Tongue (tissue), 3 donors: ENCODE measurements at places on chromosomes 13 and 19. TPM values are rescaled to one million over a fixed set of nuclear protein-coding genes. Genes with fewer than 3 reads are reported as not detected.

Gene SLC6A16
- 0.51 TPM for total RNA-seq

Gene ICAM5
- total RNA-seq: not detected

Gene CGB8
- not detected for total RNA-seq

Gene FFAR2
- 15.6 TPM for total RNA-seq

Gene ZNF541
- 0.10 TPM for total RNA-seq

Gene CCDC70
- not detected for total RNA-seq

Gene KLHL1
- 0.31 TPM for total RNA-seq

Gene COL5A3
- total RNA-seq: 89.1 TPM

Gene CDADC1
- 8.3 TPM for total RNA-seq

Gene PLIN5
- 4.8 TPM for total RNA-seq

Gene ZFP28
- total RNA-seq: 19.9 TPM

Gene ZNF331
- 18.3 TPM for total RNA-seq

Gene ZNF470
- total RNA-seq: 5.5 TPM

Gene PDE4A
- 4.7 TPM for total RNA-seq

Gene CYP2S1
- 11.0 TPM for total RNA-seq

Gene CCL25
- not detected for total RNA-seq

DNA sequence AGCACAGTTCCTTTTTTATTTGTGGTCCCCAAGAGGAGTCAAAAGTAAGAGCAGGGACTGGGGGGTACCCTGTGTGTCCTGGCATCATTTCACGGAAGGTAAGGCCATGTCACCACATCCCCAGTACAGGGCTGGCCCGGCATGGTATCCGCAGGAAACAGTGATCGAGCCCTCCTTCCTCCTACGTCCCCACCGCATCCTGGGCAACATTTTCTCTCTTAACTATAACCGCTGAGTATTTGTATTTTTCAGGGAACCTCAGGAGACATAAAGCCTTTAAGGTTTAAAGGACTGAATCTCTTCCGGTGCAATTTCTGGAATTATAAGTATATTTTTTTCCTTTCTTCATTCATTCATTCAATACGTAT is 13.6 kb upstream of the LATS2 start:
- DNase-seq: peak; percentile 13

- DNase-seq: no peak
Observed at GRCh38 chr13:37701306-37701705, 102.7 kb upstream of the POSTN start.

- DNase-seq: no peak
Observed at GRCh38 chr13:50404116-50404515, 388.9 kb downstream of the KCNRG start.

- no peak for DNase-seq
Observed at GRCh38 chr13:97333983-97334382, 100.0 kb upstream of the RAP2A start.

DNA sequence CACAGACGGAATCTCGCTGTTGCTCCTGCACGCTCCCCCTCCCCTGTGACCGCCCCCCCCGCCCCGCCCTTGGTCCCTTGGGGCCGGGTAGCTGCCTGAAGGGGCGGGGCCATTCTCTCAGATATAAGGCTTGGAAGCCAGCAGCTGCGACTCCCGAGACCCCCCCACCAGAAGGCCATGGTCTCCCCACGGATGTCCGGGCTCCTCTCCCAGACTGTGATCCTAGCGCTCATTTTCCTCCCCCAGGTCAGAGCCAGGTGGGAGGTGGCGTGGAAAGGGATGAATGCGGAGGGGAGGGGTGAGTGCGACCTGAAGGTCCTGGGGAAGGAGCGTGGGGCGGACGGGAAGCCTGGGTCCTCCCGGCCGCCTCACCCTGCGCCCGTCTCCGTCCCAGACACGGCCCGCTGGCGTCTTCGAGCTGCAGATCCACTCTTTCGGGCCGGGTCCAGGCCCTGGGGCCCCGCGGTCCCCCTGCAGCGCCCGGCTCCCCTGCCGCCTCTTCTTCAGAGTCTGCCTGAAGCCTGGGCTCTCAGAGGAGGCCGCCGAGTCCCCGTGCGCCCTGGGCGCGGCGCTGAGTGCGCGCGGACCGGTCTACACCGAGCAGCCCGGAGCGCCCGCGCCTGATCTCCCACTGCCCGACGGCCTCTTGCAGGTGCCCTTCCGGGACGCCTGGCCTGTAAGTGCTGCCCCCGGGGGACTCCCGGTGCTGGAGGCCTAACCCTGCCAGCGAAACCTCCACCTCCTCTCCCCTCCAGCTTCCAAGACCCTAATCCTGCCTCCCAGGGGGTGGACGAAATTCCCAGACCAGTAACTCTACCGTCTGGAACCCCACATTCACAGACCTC is at the start of gene DLL3:
TSS of gene DLL3 (plus strand) at position 150 of the 845 bp plus-strand sequence. CDS start at position 178, 28 bp downstream.
- no peak for DNase-seq

DNA sequence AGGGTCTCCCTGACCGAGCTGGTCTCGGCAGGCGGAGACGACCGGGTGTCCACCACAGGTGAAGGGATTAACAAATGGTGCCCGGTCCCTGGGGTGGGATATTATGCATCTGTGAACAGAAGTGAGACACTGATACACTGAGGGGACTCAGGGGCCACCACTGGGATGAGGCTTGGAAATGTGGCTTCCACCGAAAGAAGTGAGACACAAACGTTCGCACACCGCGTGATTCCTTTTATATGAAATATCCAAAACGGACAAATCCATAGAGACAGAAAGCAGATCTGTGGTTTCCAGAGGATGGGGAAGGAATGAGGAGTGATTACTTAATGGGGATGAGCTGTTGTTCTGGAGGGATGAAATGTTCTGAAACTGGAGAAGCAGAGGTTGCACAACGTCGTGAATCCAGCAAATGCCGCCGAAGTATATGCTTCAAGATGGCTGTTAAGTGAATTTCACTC is 47.5 kb downstream of the C13orf46 start:
- DNase-seq: peak; percentile 33

DNA sequence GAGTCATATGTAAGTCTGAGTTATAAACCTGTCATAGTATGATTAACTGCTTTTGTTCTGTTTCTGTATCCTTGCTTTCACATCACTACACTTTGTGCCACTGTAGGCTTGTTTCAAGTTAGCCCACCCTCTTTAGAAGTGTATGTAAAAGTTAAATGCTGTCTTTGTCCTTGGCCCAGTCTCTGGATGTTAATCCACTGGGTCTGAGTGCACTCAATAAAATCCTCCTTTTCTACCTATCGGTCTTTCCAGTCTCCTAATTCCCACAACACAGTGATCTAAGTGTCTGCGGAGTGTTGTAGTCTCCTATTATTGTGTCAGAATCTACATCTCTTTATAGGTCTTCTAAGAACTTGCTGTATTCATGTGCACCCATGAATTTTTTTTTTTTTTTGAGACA is 14.1 kb downstream of the ZNF429 start:
- DNase-seq: no peak

- no peak for DNase-seq
Observed at GRCh38 chr13:79108914-79109643, 297.0 kb downstream of the RBM26 start.

GRCh38 chr13:40026741-40027140 is 371.3 kb downstream of the COG6 start:
- no peak for DNase-seq

GRCh38 chr13:81686877-81687276 is 1346.0 kb upstream of the SPRY2 start:
- DNase-seq: peak; percentile 63

- DNase-seq: no peak
Observed at GRCh38 chr19:10112037-10112761, 706 bp downstream of the P2RY11 start.

DNA sequence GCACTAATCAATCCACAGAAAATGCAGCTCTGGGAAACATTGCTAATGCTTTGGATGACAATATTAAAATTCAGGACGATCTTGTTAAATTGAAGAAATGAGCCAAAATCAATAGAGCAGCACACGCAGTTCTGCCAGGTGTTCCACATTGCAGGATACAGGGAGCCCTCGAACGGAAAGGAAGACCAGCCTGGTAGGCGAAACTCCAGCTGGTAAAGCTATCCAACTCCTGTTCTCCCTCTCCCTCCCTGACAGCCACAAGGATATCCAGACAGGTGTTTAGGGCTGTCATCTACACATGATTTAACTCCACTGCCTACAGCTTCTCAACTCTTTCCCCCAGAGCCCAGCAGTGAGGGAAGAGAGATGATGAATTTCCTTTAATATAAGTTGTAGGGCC is 67.7 kb downstream of the EPSTI1 start:
- peak; percentile 46 for DNase-seq

DNA sequence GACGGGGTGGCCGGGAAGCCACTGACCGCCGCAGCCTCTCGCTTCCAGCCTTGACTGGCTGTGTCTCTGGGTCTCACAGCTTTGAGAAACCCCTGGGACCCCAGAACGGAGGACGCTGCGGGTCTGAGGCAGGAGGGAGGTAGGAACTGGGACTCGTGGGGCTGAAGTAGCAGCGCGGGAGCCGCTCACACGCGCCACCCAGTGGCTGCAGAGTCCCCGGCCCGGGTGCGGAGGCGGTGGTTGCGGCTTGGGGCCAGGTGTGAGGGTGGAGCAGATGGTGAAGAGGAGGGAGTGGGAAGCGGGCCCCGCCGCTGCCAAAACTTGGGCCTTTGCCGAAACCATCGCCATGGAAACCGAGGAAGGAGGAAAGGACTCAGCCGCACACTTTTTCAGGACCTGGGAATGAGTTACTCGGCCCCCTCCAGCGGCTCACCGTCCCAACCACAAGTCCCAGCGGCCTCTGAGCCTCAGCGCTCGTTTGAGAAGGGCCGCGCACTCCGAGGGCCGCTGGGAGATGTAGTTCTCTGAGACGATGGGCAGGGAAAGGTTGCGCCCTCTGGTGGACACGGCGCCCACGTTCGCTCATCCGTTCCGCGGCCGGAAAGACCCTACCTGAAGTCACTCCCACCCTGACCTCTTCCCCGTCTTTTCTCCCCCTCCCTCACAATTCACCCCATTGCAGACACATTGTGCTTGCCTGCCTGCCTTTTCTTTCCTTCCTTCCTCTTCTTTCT is 2.2 kb upstream of the SLC17A7 start:
- peak; percentile 98 for DNase-seq

DNA sequence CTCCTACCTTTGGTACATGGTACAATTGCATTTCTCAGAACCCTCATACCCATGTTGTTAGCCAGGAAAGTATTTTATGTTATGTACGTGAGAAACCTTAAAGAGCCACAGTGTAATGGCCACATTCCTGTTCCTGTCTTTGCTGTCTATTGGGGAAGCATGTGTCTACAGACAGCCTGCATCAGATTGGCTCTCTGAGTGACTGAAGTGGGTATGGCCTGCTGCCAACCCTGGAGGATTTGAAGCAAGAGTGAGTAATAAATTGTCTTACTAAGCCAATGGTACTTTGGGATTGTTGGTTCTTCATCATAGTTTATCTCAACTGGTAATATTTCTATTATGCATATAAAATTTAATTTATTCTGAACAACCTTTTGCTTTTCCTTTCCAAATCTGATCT is 574.1 kb downstream of the LMO7 start:
- peak; percentile 29 for DNase-seq

DNA sequence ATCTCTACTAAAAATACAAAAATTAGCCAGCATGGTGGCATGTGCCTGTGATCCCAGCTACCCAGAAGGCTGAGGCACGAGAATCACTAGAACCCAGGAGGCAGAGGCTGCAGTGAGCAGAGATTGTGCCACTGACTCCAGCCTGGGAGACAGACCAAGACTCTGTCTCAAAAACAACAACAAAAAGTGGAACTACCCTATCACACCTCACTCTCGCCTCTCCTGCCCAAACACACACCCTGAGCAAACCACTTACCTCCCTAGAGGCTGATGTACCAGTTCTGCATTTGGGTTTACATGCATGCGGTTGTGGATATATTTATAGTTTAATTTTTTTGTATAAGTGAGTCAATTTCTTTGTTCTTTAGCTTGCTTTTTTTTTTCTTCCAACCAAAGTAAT is 7.7 kb upstream of the PTOV1 start:
- no peak for DNase-seq

GRCh38 chr13:40878823-40879222 is 89.4 kb downstream of the SLC25A15 start:
- DNase-seq: no peak

GRCh38 chr19:3634496-3635045 is 8.0 kb upstream of the CACTIN start:
- DNase-seq: no peak

GRCh38 chr13:88360761-88361160 is 689.6 kb downstream of the SLITRK5 start:
- DNase-seq: no peak

- DNase-seq: no peak
Observed at GRCh38 chr13:103009051-103009840, 57.0 kb downstream of the SLC10A2 start.

DNA sequence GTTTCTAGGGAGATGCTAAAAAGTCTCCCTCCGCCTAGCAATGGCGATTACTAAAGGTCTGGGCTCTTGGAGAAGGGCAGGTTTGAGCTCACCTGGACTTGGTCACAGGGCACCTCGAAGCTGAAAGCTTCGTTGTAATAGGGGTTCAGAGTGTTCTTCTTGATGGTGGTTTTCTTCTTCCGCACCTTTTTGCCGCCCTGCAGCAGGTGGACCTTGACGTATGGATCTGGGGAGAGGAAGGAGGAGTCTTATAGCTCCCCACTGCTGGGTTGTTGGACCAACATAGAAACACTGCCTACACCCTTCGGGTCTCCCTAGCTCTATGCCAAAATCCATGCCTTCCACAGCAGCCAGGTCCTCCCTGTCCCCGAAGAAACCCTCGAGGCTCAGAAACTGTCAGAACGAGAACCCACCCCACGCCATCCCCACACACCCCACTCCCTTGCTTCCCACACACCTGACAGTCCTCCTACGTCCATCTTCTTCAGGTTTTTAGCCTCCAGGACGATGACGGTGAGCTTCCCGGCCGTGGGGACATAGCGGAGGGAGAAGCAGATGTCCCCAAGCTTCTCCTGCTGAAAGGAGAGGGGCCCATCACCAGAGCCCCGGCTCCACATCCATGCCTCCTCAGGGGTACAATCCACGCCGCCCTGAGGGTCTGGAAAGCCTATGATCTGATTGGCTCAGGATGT is 5.5 kb downstream of the SYT5 start:
- no peak for DNase-seq

DNA sequence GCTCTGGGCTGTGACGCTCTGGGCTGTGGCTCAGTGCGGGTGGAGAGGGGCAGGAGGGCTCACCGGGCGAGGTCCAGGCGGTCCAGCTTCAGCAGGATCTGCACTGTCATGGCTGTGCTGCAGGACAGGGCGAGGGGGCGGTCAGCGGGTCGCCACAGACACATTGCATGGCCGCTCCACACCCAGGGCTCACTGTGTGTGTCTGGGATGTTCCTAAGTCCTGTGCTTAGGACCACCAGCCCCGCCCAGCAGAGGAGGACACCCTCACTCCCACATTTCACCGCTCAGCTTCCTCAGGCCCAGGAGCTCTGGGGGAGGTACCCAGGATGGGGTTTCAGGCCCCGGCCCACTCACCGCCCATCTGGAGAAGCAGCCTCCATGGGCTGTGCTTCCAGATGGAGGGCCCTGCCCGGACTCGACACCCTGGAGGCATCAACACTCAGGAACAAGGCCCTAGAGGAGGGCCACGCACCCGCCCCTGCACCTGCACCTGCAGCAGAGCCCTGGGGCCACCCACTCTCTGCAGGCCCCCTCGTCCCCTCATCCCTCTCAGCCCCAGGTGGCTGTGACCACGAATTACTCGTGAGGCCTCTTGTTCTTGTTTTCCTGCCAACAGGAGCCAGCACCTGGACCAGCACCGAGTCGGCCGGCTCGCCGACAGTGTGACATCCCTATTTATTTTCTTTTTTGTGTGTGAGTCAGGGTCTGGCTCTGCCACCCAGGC is 9.7 kb upstream of the CERS1 start:
- no peak for DNase-seq

- no peak for DNase-seq
Observed at GRCh38 chr19:41083516-41083915, 4.7 kb upstream of the CYP2A13 start.
